ENCODE measurements at places on chromosomes 6 and 20.

DNA sequence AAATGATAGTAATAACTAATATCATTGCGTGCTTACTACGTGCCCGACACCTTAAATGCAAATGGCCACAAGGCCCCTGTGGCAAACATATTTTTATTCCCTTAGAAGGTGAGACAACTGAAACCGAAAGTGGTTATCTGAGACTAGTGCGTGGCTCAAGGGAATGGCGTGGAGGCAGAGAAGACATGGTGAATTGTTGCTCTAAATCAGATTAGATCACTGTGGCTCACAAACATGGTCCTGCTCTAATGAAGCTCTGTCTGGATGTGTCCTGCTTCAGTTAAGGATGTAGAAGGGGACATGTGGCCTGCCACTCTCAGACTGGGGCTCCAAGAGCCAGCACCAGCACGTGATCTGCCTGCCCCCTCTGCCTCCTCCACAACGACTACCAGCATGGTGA, 124.2 kb upstream of the GMDS start:
- no peak for DNase-seq

DNA sequence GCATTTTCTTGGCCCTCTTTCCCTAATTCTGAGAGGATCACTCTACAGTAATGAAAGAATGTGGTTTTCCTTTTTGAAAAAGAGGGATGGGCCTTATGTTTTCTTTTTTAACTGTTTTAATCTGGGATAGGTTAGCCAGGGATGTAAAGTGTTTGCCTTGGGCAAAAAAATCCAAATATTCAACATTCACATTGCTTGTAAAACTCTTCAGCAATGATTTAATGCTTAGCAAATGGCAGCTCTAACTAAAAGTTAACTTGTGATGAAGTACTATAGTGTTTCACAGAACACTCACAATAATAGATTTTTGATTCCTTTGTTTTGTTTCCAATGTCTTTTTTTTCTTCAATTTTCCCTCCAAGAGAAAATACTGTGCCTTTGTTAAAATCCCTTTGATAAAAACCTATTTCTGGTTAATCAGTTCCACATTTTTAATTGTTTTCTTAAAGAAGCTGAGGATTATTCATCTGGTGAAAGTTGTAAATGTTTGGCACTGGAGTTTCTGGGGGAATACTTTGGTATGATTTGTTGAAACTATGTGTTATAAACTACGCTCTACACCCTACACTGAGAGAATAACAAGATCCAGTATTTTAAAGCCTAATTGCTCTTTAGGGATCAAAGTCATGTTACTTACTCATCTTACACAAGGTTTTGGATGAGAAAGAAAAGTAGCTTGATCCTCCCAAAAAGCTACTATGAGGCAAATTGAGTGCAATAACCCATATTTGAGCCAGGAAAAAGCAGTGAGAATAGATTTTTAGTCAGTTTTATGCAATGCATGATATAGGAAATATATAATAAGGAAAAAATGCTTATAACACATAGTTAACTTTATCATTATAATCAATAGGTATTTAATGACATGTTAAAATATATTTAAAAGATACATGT, 335.8 kb downstream of the EPHA7 start:
- no peak for DNase-seq

GRCh38 chr6:26214803-26215584, 127.8 kb downstream of the HFE start:
- no peak for DNase-seq

DNA sequence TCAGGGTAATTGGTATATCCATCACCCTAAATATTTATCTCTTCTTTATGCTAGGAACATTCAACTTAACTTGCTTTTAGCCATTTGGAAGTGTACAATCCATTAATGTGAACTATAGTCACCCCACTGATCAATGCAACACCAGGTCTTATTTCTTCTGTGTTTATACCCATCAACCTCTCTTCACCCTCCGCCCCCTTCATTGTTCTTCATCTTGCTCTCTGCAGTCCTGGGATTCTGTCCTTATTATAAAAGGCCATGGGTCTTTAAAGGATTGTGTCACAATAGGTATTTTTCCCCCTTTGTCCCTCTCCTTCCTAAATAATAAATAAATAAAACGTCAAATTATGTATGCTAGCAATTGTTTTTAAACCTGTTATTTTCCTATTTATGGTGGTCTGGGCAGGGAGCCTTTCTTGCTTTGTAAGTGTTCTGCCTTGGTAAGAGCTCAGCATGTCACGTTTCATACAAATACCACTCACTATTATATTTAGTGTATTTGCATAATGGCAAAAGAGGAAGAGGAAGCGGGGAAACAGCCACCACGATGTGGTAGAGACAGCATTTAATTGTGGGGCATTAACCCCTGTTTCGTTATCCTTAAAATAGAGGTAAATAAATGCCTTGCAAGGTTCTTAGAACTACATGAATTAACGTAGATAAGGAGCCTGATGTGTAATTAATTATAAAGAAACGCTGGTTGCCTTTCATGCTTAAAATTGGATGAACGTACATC, 1.9 kb downstream of the ABRACL start:
- DNase-seq = no peak

GRCh38 chr6:152771061-152771687, 20.6 kb downstream of the VIP start:
- DNase-seq = no peak

GRCh38 chr6:168045706-168046620, 33.0 kb downstream of the FRMD1 start:
- no peak for DNase-seq

GRCh38 chr6:167730441-167730840, 96.3 kb upstream of the AFDN start:
- no peak for DNase-seq

DNA sequence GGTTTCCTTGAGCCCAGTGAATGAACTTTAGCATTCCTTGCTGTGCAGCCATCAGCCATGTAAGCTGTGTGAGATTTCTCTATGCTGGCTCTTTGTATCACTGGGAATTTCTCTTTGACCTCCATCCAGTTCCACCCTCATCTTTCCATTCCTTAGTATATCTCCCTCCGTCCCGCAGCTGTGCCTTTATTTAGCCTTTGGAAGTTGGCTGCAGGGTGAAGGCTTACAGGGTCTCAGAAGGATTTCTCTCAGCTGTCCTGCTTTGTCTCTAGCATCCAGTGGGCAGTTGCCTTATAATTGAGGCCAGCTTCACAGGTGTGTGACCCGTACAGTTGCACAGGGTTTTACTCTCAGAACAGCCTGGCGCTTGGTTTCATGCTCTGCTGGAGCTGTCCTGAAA, 144.3 kb downstream of the PXDC1 start:
- DNase-seq = no peak

GRCh38 chr6:127058936-127059335, 59.5 kb upstream of the RSPO3 start:
- DNase-seq = no peak

DNA sequence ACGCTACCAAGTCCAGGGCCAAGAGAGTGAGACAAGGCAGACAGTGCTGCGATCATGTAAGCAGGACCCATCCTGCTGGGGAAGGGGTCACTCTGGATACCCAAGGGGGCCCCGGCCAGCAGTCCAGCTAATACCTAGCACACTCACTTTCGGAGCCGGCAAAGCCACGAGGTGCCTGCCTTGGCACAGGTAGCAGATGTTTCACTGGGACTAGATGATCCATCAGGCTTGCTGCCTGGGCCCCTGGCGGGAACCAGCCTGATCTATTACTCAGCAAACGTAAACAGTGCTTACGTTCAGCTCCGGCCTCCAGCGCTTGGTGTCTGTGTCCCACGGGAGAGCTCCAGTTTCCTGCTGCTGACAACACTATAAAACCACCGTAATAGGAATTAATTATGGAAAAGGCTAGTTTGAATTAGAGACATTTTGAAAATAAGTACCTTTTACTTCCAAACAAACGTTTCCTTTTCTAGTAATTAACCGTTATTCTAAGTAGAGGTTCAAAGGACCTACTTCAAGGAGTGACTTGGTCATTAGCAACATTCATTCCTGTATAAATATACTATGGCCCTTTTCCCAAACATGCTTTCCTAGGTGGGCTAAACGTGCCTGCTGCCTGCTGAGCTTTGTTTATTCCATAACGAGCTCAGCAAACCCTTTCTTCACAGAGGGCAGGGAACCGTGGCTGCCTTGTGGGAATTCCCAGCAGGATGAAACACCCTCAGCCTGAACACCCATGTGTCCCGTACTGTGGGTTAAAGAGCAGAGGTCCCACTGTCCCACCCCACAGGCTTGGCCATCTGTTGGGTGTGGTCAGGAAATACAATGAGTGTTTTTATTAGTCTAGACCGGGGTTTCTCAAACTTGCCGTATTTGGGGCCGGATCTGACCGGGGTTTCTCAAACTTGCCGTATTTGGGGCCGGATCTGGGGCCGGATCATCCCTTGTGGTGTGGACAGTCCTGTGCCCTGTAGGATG, 18.4 kb downstream of the SLC22A23 start:
- peak; percentile 79 for DNase-seq

DNA sequence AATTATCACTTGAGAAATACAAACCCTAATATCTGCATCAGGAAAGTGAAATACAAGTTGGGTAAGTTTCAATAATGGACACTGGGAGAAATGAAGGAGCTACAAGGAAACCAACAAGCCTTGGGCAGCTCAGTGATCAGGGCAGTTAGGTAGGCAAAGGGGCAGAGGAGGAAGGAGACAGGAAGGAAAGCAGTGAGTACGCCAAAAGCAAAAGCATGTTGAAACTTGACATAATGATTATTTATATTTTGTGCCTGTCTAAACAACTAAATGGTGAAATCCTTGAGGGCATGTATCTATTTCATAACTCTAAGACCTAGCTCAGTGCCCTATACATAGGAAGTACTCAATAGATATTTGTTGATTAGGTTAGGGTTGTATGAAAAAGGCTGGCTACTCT, 23.3 kb downstream of the PXT1 start:
- no peak for DNase-seq

GRCh38 chr6:108616544-108616943, 55.8 kb downstream of the FOXO3 start:
- no peak for DNase-seq

DNA sequence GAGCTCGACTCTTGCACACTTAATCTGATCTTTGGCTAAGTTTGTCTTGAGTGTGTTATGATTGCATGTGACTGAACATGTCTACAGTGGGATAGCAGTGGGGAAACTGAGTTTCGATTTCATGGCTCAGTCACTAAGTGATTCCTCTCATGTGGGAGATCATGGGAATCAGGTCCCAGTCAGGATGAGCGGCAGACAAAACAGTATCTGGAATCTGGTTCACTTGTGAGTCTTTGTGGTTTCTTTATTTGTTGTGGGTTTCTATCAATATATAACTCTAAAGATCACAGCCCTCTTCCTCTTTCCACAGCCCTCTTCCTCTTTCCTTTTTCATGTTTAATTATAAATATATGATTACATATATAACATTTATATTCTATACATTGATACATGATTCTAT, 4.0 kb downstream of the RPP21 start:
- DNase-seq = no peak

DNA sequence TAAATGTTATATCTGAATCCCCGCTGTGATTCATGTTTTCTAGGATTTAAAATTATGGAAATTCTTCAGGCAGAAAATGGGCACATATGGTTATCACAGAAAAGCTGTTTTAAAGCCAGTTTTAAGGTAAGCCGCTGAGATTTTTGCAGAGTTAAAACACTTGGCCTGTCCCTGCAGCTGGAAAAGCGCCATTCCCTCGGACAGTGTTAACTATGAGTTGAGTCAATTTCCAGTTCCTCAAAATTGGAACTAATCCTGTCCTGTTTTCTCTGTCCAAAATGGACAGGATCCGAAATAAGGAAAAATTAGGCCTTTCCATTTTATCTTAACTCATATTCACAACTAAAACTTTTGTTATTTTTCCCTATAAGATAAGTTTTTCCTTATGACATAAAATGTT, 225.2 kb downstream of the SAMD5 start:
- no peak for DNase-seq

DNA sequence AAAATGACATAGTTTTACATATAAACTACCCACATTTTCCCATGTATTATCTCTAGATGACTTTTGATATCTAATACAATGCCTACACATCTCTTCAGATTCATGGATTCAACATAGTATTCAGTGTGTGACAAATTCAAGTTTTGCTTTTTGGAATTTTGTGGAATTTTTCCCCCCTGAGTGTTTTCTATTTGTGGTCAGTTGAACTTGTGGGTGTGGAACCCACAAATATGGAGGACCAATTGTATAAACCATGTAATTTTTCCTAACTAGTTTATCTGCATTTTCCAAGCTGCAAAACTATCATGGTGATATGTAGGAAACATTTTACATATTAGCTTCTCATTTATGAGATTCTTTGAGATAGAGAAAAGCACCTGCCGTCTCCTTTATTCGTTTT, 374.3 kb upstream of the SOX4 start:
- DNase-seq = no peak

- DNase-seq = no peak
These were observed 1.3 kb upstream of the MUCL3 start for GRCh38 chr6:30939473-30939872.

DNA sequence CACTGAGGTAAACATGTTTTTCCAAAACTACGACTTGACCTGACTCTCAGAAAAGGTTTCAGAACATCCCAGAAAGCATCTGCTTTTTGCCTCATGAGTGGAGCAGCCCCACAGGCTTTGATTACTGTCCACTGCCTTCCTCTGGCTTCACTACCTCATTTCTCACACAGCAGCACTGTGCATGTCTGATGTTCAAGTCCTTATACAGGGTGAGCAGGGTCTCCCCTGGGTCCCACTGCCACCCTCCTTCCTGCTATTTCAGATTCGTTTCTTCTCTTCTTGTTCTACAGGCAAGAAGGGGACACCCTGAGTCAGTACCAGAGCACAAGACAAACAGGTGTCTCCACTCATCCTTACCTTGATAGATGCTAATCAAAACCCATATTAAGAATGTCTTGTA, 64.7 kb upstream of the NFATC2 start:
- DNase-seq = no peak

DNA sequence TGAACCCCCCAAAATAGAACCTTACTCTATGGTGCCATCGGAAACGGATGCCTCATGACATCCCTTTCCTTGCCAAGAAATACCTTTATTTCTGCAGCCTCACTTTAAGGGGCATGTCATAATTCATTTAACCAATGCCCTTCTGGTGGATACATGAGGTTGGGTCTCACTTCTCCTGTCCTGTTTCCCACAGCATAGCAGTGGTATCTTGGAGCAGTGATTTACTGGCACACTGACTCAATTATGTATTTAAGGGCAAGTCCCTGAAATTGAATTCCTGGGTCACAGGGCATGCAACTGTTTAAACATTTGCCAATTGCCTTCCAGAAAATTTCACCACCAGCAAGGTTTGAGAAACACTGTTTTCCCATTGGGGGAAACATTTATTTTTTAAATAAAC, 639 bp upstream of the LBP start:
- no peak for DNase-seq

- DNase-seq = no peak
These were observed 67.9 kb downstream of the PSMB1 start for GRCh38 chr6:170485159-170485558.

DNA sequence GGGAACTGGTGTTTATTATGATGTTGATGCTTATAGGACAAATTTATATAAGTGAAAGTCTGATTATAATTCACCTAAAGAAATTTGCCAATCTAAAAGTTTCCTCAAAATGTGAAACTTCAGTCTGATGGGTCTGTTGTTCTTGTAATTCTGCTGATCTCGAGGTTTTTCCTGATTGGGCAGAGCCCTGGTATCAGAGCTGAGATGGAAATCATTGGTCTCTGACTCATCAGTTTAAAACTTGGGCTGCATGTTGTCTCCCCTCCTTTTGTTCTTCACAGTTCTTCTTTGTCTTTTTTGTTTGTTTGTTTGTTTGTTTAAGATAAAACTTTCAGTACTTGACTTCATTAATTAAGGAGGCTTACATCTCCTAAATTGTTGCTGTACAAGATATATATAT, 5.9 kb downstream of the SMAP1 start:
- DNase-seq = no peak

Measured in D341Med (cell line).